ENCODE measurements at places on chromosomes 1 and 21.

DNA sequence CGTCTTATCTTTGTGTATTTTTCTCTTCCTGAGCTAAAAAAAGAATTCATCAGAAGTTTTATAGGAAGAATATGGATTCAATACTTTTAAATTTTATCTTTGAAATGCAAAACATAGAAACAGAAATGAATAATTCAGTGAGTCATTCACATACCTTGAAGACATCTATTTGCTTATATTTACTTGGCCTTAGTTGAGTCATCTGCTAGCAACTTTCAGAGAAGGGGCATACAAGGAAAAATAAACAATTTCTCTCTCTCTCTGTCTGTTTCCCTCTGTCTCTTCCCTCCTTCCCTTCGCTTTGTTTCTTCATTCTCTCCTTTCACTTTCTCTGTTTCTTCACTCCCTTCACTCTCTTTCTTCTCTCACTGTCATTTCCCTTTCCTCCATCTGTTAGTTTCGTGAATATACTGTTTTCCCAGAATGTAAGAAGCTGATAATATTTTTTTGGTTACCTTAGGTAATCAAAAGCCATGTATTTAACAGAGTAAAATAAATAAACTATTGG lies 477.2 kb downstream of the BRINP3 start:
- DNase-seq, result no peak

- DNase-seq, result no peak
These were observed 90.4 kb downstream of the KCNN3 start for GRCh38 chr1:154779551-154780189.

GRCh38 chr1:207873055-207873890 lies 37.7 kb downstream of the CD34 start:
- no peak for DNase-seq

DNA sequence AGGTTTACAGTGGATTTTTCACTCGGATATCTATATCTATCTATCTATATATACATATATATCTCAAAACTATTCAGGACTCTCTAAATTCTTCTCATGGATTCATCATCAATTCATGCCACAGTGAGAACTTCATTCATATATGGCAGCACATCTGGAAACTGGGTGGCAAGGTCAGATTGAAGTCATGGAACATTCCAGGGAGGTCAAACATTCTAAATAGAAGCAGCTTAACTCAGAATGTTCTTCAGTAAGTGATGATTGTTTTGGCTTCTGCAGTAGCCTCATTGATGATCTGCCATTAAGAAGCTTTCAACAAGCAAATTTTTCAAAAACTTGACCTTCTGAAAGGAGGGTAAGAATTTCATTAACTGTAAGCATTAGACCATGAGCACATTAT lies 46.9 kb upstream of the ADAMTS1 start:
- DNase-seq, result no peak

GRCh38 chr1:242691610-242691945 lies 167.1 kb upstream of the PLD5 start:
- no peak for DNase-seq

DNA sequence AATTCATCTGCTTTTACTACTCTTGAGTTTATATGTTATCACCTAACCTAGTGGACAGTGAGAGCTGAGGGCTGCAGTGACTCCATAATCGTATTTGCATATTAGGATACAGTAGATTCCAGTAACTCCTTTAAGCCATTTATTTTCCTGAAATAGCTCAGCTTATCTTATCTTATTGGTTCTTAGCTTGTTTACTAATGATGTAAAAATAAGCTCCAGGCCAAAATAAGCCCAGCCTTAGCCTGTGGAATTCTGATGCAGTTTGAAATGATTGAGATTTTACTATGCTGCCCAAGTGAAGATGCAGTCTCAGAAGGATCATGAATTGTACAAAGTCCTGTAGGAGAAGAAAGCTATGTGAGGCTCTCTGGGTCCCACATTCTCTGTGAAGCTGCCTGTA lies 18.1 kb downstream of the ATP1A1 start:
- DNase-seq, result no peak

DNA sequence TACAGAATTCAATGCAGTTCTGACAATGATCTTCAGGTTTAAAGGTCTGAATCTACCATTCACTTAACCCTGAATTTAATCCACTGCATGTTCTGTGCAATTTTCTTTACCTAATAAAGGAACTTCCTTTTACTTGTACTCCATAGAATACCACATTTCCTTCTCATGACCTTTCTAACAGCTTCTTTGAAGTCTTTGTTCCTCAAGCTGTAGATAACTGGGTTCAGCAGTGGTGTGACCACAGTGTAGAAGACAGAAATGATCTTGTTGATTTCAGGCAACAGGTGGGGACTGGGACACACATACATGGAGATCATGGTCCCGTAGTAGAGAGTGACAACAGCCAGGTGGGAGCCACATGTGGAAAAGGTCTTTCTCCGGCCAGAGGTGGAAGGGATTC lies 878 bp downstream of the OR11L1 start:
- no peak for DNase-seq

DNA sequence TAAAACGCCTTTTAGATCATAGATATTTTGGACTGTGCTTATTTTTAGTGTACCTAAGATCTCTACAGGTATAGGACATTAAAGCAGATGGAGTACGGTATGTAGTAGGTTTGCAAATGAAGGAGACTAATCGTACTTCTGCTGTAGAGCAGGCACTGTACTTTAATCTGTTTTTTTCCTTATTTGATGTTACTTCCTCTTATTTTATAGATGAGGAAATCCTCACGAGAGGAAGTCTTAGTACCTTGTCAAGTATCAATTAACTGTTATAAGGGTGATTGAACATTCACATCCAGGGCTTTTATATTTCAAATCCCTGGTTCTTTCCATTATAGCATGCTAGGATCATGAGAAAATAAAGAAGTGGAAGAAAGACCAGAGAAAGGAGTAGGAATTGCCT lies 41.1 kb downstream of the CACHD1 start:
- DNase-seq, result no peak

DNA sequence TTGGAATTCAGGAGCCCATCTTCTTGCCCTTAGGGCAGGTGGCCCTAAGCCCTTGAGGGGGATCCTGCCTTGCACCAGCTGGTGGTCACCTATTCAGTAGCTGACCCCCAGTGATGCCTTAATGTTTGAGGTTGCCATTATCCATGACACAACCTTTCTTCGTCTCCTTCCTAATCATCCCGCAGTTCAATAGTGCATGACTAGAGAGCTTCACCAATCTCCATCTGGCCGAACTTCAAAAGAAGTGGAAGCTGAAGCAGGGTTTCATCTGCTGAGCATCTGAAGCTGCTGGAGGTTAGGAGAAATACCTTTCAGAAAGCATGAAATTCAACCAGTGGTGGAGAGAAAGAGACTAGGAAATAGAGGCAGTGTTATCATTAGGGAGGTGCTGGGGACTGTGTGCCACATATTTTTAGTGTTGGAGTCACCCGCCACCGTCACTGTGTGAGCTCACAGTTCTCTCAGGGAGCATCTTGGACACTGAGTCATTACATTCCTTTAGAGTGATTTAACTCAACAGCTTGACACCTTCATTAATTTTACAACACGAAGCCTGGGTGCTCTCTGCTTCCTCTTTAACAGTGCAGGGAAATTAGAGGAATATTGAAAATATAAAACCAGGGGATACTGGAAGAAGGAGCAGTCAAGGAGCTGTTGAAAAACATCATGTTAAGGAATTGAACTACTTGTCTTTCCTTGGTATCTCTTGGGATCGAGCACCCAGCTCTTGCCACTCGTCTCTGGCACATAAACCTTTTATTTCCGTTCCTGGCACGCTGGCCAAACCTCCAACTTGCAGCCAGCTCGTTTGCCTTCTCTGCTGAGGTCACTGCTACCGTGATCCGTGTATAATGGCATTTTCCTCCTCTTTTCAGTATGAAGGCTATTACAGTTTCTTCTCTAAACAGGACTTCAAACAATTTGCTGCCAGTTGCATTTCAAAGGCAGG lies 53.6 kb downstream of the PEX14 start:
- DNase-seq, result no peak

GRCh38 chr1:200893411-200893901 lies 1.2 kb upstream of the INAVA start:
- DNase-seq, result no peak

DNA sequence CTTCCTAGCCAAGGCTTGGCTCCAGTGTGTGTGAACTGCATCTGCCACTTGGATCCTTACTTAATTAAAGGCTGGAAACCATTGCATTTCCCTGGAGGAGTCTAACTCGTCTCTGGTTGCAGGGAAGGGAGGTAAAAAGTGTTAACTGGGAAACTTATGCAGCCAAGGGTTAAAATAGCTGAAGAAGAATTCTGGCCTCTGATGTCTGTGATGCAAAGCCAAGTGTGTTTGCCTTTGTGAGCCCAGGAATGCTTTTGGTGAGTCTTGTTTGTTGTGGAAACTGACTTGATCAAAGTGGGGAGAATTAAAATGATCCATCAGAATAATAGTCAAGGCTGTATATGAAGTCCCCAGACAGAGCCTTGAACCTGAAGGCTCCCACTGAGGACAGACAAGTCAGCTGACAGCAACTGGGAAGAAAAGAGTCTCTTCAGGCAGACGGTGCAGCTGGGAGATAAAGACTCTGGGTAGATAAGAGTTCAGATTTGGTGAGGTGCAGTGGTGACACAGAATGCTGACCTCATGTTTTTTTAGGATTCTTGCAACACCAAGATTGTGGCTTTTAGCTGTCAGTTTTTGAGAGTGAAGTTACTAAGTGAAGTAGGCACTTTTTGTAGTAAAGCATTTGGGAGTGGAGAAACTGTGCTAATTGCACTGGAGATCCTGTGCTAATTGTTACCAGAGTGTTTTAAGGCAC lies 59.5 kb upstream of the WLS start:
- no peak for DNase-seq

DNA sequence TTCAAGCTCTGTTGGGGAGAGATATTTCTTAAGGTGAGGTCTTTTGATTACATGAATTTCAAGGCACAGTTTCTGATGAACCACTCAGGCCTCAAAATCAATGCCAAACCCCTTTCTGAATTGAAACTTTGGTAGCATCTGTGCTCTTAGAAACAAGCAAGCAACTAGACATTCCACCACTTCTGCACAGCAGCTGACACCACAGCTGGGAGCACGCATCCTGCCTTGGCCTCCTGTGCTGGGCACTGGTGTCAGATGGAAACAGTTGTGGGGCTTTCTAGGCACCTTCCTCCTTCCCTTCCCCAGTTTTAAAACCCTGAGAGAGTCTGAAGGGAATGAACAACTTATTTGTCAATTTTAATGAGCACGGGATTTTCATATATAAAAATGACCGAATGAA lies 360.2 kb downstream of the ADGRL2 start:
- no peak for DNase-seq

GRCh38 chr1:165011991-165012531 lies 344.5 kb downstream of the LMX1A start:
- DNase-seq, result no peak

DNA sequence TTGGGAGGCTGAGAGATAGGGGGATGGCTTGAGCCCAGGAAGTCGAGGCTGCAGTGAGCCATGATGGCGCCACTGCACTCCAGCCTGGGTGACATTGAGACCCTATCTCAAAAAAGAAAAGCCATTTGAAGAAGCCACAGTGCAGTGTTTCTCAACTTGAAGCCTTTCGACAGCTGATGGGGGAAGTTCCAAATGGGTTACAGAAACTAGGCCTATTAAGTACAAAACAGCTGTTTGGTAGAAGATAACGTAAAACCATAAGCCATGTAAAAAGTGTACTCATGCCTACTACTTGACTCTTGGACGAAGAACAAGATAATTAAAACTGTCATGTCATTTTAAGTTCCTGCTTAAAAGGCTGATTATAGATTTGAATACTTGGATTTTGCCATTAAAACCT lies 16.6 kb downstream of the COPA start:
- DNase-seq, result no peak

DNA sequence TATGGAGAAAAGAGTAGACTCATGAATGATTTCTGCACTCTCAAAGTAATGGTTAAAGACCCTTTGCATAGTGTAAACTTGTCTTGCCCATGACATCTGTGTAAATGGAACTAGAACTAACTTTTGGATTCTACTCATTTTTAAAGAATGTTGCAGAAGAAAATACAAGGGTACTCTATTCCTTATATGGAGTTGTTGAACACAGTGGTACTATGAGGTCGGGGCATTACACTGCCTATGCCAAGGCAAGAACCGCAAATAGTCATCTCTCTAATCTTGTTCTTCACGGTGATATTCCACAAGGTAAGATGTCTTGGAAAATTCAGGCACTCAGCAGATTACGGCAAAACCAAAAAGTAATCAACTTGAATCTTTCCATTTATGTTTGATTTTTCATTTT lies 19.8 kb downstream of the CCT8 start:
- no peak for DNase-seq

- no peak for DNase-seq
These were observed 43.2 kb upstream of the BACE2 start for GRCh38 chr21:41124641-41125201.
